NCI-H226 (cell line): ENCODE measurements at places on chromosomes 13 and 19.

DNA sequence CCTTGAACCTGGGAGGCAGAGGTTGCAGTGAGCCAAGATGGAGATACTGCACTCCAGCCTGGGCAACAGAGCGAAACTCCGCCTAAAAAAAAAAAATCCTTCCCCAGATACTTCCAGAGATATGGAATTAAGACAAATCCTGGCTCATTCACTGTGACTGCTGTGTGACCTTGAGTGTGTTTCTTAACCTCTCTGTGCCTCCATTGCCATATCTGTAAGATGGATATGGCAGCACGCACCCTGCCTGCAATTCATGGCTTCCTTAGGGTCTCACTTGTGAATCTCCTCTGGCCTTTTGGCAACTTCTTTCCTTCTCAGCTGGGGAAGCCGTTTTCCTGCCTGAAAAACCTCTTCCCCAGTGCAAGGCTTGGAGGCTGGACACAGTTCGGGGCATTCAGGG lies 33.8 kb upstream of the ONECUT3 start:
- DNase-seq: no peak

DNA sequence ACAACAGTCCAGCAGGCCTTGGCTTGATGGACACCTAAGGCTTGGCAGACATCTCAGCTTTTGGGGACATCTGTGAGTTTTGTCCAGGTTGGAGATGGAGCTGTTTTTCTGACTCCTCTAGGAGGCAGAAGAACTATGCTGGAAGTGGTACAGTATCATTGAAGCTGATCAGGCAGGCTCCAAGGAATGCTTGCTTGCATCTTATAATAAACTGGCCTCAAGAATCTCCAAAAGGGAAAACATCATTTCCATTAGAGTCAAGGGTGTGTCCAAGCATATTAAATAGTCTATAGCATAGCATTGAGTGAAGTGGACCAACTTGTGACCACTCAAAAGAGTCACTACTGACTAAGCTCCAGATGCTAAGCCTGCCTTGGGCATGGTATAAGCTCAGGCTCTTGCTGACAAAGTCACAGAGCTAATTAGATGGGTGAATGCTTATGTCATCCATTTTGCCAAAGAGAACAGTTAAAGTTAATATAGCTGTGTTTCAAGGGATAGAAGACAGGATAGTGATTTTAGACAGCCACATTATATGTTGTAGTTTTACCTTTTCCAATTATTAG lies 216.0 kb downstream of the DNAJC15 start:
- no peak for DNase-seq

- no peak for DNase-seq
Measured at GRCh38 chr13:58611117-58611516, 979.6 kb downstream of the PCDH17 start.

- no peak for DNase-seq
Measured at GRCh38 chr19:46413262-46414031, at the start of gene CCDC8. Gene CCDC8, minus strand, starts transcription at chr19:46413564. Its CDS starts 754 bp downstream, at chr19:46412810.

DNA sequence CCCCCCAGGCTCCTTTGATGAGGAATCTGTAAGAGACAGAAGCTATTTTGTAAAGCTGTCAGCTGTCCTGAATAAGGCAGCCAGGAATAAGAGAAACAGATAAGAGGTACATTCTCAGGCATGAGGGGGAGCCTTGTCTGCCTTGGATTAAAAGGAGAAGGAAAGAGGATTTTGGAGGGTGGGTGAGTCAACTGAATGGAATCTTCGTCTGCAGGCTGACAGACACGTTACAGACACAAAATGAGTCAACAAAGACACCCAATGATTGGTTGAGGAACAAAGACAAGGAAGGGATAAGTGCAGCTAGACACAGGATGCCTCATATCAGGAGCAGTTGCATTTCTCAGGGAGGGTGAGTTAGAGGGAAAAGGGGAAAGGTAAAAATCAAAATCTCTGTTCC lies 162.5 kb downstream of the OLFM4 start:
- no peak for DNase-seq

- DNase-seq: no peak
Measured at GRCh38 chr13:37788346-37788745, 81.2 kb downstream of the TRPC4 start.

DNA sequence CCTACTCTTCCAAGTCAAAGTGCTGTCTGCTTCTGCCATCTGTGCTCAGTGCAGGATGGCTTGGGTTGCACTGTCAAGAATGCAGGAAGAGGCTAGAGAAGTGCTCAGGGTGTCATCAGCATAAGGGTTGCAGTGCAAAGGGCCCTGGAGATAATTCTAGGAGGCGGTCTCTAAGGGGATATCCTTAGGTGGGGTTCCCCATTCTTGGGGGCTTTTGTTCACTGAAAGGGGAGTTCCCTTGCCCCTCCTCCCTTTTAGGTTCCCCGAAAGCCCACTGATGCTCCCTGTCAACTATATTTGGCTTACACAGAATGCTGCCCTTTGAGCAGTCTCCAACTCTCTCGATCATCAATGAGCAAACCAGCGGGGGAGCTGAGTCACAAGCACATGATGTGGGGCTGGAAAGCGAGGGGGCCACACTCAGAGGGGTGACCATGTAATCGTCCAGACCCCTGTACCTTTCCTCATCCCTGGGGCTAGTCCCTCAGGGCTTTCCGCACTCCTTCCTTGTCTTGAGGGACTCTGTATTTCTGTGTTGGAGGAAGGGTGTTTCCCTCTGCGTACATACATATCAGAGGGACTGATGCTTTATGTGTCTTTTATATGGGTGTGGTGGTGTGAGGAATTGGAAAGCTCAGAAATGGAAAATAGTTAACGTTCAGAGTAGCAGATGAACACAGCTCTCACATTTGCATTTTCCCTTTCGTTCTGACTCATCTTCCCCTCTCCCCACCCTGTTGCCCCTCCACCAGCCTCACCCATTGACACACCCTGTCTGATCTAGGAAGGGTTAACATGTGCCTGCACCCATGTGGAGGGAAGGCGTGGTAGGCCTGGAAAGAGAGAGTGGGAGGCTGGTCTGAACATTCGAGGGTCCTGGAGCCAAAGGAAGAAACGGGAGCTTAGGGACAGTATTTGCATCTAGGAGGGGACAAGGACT lies 6.7 kb downstream of the ZBTB32 start:
- no peak for DNase-seq

DNA sequence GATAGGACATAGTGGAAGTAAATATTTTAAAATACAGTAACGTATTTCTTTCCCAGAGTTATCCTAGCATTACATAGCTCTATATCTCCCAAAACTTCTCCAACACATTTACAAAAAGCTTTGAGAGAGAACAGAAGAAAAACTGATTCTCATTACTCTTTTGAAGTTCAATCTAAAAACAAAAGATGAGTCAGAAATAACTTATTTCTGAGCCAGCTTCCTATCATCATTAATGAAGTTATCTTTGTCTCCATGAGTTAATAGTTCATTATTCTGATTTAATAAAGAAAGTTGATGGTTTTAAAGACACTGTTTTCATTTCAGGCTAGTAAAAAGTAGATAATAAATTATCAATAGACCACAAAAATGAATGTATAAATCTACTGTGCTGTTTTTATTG lies 446.7 kb upstream of the SPRY2 start:
- no peak for DNase-seq

DNA sequence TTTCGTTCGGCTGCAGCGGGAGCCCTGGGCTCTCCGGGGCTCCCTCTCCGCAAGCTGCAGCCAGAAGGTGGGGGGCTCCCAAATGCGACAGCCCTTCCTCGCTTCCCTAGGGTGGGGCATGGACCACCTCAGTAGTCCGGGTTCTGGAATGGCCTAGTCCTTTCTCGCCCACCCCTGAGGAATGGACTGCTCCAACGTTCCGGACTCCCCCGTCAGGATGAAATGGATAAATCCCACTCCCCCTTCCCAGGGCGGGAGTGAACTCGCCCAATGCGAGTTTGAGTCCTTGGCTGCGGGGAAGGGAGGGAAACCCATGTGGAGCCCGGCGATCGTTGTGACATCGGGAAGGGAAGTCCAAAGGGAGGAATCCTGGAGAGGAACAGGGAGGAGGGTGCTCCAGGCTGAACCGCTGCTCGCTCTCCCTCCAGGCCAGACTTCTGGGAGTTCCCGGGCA lies 5.5 kb downstream of the HRC start:
- DNase-seq: peak; percentile 43

- DNase-seq: no peak
Measured at GRCh38 chr13:20019043-20019442, 60.5 kb downstream of the ZMYM2 start.

DNA sequence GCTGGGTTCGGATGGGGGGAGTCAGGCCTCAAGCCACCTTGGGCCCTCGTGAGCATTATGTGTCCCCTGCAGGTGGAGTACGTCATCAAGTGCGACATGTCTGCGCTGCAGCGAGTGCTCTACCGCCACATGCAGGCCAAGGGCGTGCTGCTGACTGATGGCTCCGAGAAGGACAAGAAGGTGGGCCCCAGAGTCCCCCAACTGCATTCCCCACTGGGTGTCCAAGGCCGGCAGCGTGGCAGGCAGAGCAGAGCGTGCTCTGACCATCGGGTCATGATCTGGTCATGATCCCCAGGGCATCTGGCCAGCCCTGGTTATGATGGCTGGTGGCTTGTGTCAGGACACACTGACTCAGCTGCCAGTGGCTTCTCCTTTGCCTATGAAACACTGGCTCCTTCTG lies 63.4 kb downstream of the SMARCA4 start:
- no peak for DNase-seq

GRCh38 chr19:46626446-46626845 lies 1.6 kb upstream of the PTGIR start:
- no peak for DNase-seq

DNA sequence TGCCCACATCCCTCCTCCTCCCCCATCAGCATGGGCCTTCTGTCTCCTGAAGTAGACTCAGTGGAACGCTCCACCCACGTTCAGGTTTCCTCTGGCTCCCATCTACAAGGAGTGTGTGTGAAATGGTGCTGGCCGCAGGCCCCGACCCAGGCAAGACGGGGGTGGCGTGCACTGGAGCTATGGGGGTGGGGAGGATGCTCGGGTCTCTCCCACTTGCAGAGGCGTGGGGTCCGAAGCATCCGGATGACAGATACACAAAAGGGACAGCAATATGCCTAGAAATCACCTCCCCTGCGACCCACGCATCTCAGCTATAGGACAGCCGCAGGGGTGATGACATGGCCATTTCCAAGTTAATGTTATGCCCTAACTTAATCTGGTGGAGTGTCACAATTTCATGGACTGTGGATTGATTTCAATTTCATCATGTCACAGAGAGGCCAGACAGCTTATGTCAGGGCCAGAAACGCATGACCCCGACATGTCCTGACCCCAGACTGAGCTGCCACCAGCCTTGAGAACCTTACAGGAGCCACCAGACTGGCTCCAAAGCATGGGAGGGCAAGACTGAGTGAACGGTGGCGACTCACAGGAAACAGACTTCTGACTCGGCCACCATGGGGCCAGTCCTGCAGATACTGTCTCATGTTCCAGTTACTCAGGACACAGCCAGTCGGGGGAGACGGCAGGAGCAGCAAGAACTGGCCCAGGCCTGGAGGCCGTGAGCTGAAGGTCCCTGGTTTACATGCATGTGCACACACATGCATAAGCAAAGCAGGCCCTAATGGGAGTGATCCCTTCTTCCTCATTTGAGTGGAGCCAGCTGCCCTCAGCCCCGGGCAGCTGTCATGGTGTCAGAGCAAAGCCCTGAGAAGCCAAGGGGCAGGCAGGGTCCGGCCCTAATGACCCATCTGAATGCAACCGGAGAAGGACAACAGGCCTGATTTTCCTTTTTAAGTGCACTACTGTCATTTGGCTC lies 82.2 kb downstream of the SLC7A1 start:
- no peak for DNase-seq

- peak; percentile 65 for DNase-seq
Measured at GRCh38 chr19:38079926-38080380, 144.1 kb downstream of the DPF1 start.

DNA sequence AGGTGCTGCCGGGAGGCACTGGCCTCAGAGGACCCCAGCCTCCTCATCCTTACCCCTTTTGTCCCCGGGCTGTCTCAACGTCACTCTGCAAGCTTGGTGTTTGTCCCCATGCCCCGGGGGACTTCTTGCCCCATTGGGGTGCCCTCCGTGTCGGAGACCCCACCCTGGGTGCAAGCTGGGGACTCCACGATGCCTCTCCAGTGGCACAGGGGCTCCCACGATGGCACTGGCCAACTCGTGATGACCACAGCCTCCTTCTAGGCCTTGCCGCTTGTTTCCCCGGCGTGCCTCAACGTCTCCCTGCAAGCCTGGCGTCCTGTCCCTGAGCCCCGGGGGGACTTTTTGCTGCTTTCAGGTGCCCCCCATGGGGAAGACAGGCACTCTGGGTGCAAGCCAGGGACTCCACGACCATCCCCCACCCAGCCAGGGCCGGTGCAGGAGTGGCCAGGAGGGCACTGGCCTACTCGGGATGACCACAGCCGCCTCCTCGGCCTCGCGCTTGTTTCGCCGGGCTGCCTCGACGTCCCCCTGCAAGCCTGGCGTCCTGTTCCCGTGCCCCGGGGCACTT lies 237.0 kb downstream of the TUBA3C start:
- no peak for DNase-seq

GRCh38 chr13:30321256-30321655 lies 13.9 kb upstream of the KATNAL1 start:
- no peak for DNase-seq

DNA sequence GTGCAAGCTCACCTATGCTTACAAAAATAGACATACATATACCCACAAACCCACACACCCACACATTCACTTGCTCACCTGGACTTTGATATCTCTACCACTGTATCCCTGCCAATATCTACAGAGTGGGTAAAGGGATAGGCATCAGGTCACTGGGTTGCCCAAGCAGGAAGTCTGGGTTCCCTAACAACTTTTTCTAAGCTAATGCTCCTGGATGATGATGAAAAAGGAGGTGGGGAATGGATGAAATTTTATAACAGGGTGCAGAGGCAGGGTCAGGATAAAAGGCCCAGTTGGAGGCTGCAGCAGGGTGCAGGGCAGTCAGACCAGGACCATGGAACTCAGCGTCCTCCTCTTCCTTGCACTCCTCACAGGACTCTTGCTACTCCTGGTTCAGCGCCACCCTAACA lies at the start of gene CYP2B6:
Gene CYP2B6 (plus strand): TSS at position 311 of the 410 bp plus-strand sequence. CDS start 24 bp downstream, at position 335.
- no peak for DNase-seq

- no peak for DNase-seq
Measured at GRCh38 chr19:28489126-28489660, 723.8 kb downstream of the UQCRFS1 start.

DNA sequence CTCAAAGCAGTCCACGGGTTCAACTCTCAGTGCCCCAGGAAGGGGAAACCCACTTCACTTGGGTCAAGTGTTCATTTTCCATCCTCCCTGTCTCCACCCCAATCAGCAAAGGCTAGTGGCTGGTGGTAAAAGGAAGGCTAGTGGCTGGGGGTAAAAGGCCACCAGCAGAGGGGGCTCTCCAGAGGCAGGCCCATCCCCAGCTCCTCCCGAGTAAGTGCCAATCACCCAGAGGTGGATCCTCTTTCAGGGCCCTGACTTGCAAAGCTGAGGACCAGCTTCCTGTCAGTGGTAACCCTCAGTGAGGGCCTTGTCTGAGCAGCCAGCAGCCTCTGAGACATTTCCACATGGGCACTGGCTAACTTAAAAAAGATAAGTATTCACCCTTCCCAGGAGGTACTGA lies 22.0 kb upstream of the TPT1 start:
- DNase-seq: no peak

- DNase-seq: no peak
Measured at GRCh38 chr19:42571116-42571515, 23.6 kb downstream of the CEACAM8 start.
